Cardiac septum (tissue), 1 donor: ENCODE measurements at places on chromosomes 11 and 22. TPM values are rescaled to one million over a fixed set of nuclear protein-coding genes. Genes with fewer than 3 reads are reported as not detected.

Gene CCND1
- total RNA-seq: 258 TPM

Gene FAT3
- total RNA-seq: 9.2 TPM

Gene TCN1
- total RNA-seq: not detected

DNA sequence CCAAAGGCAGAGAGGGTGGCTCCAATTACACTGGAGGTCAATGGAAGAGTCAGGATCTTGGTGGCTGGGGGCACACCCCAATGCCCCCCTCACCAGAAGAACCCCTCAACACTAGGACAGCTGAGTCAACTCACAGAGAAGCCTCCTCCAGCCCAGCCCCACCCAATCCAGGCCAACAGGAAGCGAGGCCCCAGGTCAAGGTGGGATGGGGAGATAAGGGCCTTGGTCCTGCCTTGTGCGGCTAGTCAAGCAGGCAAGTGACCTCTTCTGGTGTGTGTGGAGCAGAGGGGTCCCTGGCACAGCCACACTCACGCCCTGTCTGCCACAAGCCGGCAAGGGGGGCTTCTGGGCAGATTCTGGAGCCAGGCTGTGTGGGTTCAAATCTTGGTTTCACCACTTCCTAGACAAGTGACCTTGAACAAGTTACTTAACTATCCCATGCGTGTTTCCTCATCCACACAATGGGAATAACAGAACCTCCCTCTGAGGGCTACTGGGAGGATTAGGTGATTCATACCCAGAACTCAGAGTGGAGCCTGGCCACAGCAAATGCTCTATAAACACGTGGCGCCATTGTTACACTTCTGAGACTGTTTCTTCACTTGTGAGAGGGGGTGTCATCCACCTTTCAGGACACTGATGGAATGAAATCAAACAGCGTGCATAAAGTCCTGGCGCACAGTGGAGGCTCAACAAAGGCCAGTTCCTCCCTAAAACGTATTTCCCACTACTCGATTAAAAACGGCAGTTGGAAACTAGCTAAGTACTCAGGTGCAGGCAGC is 3.2 kb downstream of the TTLL12 start:
- DNase-seq: no peak

GRCh38 chr11:30487200-30487898 is 98.8 kb downstream of the MPPED2 start:
- no peak for DNase-seq
